Effector memory CD4-positive, alpha-beta T cell (primary cell): ENCODE measurements at places on chromosomes 5 and 9.

DNA sequence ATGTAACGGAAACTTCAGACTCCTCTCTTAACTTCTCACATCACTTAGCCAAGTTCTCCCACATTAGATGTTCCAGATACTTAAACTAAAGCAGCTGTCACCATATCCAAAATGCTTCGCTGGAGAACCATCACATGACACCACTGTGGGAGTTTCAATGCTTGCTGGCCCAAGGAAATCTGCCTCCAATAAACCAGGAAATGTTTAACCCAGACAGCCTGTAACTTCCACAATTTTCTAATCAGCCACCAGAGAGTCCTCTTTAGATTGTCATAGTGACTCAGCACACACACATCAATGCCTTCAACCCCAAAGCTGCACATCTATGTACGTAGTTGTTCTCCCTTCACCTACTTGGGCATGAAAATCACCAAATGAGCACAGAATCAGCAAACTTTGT, 118.7 kb downstream of the LPAR1 start:
- no peak for DNase-seq

DNA sequence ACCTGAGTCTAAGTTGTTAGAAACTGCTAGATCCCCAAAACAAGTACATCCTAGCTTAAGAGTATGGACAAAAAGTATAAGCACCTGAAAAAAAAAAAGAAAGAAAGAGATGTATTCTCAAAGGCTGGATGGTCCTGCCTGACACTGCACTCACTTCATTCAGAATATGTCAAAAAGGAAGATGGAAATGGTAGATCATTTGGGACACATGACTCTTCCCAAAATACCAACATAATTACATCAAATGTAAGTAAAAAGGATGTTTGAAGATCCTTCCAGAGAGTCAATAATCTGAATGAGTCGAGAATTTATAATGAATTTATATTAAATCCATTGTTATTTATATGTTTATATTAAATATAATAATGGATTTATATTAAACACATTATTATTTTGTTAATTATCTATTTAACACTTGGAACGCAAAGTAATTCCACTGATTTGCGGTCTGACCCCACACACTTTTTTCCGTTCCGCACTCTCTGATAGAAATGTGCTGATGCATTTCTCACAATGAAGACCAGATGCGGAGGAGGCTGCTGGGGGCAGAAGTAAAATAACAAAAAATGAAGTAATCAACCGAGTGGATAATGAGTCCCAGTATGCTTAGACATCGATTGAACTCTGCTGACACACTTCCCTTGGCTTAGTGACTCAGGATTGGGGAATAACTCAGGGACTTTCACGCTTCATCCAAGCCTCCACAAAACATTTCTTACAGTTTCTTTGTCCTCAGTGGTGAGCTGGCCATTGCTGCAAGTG, 201.2 kb downstream of the ADAMTS12 start:
- no peak for DNase-seq

GRCh38 chr9:30812821-30813220, 1571.6 kb upstream of the ACO1 start:
- DNase-seq = no peak

DNA sequence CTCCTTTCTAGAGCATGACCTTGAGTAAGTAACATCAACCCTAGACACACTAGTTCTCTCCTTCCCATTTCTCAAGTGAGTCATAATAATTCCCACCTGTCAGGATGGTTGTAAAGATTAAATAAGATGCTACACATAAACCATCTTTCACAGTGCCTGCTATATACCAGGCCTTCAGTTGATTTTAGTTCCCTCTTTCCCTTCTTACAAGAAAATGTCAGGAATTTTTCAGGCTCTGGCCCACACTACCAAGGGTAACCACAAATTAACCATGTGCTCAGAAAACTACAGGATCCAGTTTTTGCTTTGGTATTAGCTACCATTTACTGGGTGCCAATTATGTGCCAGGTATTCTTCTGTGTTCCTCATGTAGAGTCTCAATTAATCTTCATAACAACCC, 42.7 kb upstream of the RARS1 start:
- DNase-seq = no peak

DNA sequence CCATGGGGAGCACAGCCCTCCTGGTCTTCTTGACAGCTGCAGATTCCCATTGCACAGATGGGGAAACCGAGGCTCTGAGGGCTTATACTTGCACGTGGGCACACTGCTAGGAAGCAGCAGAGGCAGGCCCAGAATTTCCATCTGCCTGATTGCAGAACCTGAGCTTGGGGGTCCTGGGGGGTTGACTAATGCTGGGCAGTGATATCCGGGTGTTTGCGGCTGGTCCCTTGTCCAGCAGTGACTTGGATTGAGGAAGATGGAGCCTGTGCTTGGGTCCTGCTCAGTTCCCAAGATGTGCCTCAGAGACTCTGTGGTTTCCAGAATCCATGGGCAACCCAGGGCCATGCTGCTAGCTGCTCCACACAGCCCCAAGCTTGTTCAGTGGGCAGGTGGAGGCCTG, 91.2 kb downstream of the PHF2 start:
- no peak for DNase-seq

DNA sequence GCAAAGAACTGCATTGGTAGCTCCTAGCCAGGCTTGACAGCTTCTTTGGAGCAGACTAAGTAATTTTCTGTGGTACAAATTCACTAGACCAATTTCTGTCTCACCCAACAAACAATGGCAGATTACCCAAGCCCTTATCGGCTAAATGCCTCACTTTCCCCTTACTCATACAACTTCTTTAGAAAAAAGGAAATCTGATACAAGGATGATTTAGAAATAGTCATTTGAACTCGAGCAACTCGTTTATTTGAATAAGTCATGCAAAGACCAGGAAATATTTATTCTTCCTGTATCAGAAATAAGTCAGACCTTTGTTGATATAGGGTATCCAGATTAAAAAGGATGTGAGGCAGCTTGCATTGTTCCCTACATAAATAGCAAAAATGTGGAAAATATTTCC, 170.4 kb upstream of the CDH6 start:
- no peak for DNase-seq

GRCh38 chr9:127875306-127875966, 2.0 kb downstream of the AK1 start:
- no peak for DNase-seq

DNA sequence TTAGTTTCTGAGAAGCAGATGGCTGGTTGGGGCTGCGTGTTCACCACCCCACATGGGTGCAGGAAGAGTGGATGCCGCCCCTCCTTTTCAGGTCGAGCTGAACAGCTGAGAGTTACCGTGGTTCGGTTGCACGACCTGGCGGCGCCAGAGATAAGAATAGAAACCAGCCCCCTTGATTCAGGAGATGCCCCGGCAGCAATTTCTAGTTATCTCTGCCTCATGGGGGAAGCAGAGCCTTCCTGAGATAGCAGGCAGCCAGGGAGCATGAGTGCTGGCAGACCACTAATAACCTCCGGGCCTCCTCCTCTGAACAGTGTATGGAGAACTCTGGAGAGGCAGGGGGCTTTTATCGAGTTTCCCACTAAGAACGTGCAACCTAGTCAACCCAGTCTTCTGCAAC, 177.8 kb downstream of the NSG2 start:
- no peak for DNase-seq

DNA sequence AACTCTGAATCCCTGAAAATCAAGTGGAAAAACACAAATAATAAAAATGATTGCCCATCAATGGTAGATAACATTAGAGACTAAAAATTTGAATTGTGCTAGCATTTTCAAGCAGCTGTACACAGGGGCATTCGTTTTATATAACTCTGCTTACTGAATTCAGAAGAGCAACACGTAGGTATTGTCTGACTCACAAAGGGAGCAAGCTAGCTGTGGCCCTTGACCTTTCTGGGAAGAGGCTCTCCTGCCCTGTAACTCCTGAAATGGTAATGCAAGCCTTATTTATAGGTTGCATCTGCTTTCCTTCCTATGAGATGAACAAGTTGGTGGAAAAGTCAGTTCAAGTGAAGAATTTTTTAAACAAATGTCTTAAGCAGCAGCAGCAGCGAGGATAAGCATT, 218.7 kb upstream of the EFNA5 start:
- no peak for DNase-seq

DNA sequence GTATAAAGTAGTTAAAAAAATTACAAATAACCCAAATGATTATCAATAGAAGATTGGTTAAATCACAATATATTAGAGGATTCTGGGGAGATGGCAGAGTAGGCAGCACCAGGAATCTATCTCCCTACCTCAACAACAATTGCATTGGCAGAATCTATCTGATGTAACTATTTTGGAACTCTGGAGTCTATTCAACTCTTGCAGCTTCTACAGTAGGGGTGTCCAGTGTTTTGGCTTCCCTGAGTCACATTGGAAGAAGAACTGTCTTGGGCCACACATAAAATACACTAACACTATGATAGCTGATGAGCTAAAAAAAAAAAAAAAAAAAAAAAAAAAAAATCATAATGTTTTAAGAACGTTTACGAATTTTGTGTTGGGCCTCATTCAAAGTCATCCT, 29.2 kb upstream of the ECM2 start:
- DNase-seq = no peak

DNA sequence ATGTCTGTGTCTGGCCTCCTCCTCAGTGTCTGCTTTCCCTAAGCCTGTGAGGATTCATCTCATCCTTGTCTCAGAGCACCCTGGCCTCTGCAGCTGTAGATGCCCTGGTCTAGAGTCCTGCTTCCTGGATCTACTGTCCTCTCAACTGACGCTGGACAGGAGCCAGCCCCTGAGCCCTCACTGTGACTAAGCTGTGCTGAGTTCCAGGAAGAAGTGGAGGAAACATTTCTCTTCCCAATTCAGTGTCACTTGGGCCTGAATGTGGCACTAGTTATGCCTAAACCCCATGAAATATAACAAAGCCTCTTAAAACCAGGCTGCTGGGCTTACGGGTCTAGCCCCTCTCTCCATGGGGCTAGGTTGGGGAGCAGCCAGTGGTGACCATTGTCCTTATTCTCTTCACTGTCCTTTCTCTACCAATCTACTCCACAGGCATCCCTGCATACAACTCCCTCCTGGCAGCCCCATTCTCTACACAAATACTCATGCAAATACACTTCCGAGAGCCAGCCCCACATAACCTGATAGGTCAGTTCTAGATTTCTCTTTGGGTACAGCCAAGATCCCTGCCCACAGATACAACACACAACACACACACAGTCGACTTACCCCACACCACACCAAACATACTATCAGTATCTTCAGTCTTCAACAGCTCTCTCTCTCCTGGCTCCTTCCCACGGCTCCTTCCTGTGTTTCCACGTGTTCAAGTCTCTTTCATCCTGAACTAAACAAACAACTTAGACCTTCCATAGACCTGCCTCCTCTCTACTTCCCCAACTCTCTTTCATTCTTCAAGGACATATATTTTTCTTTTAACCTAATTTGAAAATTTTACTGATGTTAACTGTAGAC, 220.8 kb downstream of the SNX18 start:
- no peak for DNase-seq

DNA sequence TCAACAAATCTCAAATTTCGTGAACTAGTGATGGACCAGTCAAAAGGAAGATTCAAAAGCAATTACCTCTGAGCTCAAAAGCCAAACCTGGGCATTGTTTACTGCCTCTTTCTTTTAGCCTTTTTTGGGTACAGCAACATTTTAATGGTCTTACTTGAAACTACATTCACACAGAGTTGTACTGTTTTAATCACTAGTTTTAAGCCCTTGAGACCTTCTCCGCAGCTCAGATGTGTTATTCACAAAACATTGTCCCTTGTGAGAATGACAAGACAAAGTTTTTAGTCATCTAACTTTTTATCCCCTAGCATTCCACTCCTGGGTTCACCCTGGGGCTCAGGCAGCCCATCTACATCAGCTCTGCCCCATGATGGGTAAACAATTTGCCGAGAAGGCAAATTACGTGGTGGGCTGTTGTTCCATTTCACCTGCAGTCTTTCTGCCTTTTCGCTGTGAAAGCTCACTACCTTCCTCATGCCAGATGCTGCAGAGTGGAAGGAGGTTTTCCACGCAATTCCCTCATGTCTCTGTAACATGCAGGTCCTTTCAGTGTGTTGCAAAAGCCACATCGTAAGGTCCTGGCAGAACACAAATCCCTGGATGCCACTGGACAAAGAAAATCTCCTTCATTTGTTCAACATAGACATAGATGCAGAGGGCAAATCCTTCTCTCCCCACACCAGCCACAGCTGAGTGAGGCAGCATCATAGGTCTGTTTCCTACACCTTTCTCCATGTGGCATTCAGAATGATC, 175.7 kb downstream of the EBF1 start:
- no peak for DNase-seq

GRCh38 chr9:93463638-93464248, 10.4 kb upstream of the FAM120AOS start:
- DNase-seq = no peak

GRCh38 chr5:39158127-39158593, 61.2 kb downstream of the FYB1 start:
- DNase-seq = no peak

DNA sequence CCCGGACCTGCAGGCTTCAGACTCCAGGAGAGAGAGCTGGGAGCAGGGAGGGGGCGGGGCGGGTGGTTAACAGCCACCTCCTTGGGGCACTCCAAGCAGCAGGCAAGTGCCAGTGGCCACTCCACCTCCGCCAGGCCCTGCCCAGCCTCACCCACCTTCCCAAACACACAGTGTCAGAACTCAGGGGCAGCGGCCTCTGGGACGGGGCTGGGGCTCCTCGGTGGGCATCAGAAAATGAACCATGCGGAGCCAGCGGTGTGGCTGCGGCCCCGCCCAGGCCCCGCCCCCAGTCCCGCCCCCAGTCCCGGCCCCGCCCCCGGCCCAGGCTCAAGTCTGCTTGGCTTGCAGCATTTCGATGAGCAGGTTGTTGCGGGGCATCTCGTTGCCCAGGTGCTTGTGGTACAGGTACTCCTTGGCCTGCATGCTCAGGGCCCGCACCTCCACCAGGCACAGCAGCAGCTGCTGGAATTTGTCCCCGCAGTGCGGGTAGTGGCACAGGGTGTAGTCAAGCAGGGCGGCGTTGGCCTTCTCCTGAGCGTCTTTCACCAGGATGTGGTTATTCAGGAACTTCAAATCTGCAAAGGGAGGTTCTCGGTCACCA, 24.7 kb downstream of the NR5A1 start:
- DNase-seq = no peak

- no peak for DNase-seq
These were observed 294.7 kb upstream of the DMRT1 start for GRCh38 chr9:546797-547223.

- DNase-seq = no peak
These were observed 79.5 kb downstream of the SREK1 start for GRCh38 chr5:66223637-66224036.

GRCh38 chr5:135568246-135568645, 10.5 kb downstream of the CXCL14 start:
- DNase-seq = no peak

DNA sequence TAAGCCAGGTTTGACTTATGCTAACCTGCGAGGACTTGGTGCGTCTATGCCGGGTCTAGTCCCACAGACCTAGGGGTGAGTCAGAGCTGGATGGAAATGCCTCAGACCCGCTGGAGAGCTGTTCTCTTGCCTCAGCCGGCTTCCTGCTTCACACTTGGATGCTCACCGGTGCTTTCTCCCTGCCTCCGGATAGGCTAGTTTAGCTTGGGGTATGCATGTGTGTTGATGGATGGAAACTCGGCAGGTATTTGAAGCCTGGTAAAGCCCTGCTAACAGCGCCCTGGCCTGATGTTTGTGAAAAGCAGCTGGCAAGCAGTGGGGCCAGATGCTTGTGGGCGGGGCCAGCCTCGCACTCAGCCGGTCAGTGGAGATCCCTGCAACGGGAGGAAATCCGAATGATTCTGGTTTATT, 29.3 kb downstream of the PRRC2B start:
- DNase-seq = no peak
